ENCODE measurements at places on chromosomes 4 and X. TPM values are rescaled to one million over a fixed set of nuclear protein-coding genes. Genes with fewer than 3 reads are reported as not detected.

Gene SHOX
- total RNA-seq = not detected

Gene PCDH11X
- not detected for total RNA-seq

Gene GNPDA2
- 25.0 TPM for total RNA-seq

Gene FOXP3
- not detected for total RNA-seq

Gene TEX13B
- not detected for total RNA-seq

Gene UGT2A1
- not detected for total RNA-seq

Gene TRIM60
- total RNA-seq = not detected

Gene NDST3
- not detected for total RNA-seq

Gene HS6ST2
- total RNA-seq = 0.14 TPM

Gene ASMT
- not detected for total RNA-seq

Gene BCAP31
- total RNA-seq = 217 TPM

Gene MAGEA12
- total RNA-seq = under 0.01 TPM

Gene PRDM8
- total RNA-seq = 2.8 TPM

Gene CT45A10
- total RNA-seq = not detected

Gene CFP
- total RNA-seq = 0.14 TPM

Gene NPFFR2
- not detected for total RNA-seq

Gene CCDC110
- total RNA-seq = 2.0 TPM

Gene ZDHHC15
- under 0.01 TPM for total RNA-seq

Gene KIAA1210
- total RNA-seq = not detected

Gene ZNF630
- total RNA-seq = 2.1 TPM
